ENCODE measurements at places on chromosomes 3 and 15.

- DNase-seq, result no peak
Observed at GRCh38 chr3:182469086-182469485, 324.2 kb upstream of the ATP11B start.

DNA sequence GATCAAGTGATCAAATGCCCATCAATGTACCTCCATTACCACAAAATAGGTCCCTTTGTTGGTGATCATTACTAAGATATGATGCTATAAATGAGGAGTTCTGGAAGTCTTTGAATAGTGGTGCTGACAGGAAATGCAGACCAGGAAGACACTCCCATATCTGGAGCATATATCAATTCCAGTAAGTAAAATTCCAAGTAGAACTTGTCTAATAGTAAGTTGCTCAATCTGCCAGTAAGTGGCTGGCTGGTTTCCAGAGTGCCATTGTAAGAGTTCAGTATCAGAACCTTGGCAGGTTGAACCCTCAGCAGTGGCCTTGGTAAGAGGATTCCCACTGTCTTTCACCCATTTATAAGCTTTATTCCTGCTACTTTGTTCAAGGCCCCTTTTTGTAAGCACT lies 379.9 kb upstream of the RBMS3 start:
- no peak for DNase-seq

- DNase-seq, result no peak
Observed at GRCh38 chr3:47554335-47554734, 24.3 kb downstream of the CSPG5 start.

- no peak for DNase-seq
Observed at GRCh38 chr15:57562196-57562769, 29.4 kb upstream of the MYZAP start.

GRCh38 chr15:68843425-68844311 lies 23.0 kb upstream of the ANP32A start:
- peak; percentile 44 for DNase-seq

- no peak for DNase-seq
Observed at GRCh38 chr3:148026009-148026588, 616.9 kb downstream of the ZIC1 start.

- no peak for DNase-seq
Observed at GRCh38 chr3:64575211-64575844, 112.5 kb downstream of the ADAMTS9 start.

All from activated naive CD4-positive, alpha-beta T cell treated with anti-CD3 and anti-CD28 coated beads, Interleukin-2, amount 50 U/mL, for 16 hours (primary cell).